NCI-H1694 (cell line): ENCODE measurements at places on chromosomes 1 and 21.

DNA sequence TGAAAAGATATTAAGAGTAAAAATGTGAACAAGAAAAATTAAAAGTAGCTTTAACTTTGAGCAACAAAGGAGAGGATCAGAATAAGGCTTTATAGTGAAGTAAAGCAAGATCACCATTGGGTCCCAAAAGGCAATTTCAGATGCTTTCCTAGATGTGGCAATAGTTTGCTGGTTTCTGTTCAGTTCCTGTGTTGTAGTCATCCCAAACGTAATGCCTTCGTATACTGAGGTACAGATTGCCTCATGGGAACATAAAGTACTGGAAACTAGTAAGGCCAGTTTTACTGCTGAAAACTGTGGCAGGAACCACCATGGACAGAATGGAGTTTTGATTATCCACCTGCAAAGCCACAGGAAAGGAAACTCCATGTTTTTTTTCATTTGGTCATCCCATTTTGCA is 283.5 kb upstream of the SGIP1 start:
- no peak for DNase-seq

- DNase-seq: no peak
Measured at GRCh38 chr1:180950321-180950720, 37.6 kb downstream of the KIAA1614 start.

DNA sequence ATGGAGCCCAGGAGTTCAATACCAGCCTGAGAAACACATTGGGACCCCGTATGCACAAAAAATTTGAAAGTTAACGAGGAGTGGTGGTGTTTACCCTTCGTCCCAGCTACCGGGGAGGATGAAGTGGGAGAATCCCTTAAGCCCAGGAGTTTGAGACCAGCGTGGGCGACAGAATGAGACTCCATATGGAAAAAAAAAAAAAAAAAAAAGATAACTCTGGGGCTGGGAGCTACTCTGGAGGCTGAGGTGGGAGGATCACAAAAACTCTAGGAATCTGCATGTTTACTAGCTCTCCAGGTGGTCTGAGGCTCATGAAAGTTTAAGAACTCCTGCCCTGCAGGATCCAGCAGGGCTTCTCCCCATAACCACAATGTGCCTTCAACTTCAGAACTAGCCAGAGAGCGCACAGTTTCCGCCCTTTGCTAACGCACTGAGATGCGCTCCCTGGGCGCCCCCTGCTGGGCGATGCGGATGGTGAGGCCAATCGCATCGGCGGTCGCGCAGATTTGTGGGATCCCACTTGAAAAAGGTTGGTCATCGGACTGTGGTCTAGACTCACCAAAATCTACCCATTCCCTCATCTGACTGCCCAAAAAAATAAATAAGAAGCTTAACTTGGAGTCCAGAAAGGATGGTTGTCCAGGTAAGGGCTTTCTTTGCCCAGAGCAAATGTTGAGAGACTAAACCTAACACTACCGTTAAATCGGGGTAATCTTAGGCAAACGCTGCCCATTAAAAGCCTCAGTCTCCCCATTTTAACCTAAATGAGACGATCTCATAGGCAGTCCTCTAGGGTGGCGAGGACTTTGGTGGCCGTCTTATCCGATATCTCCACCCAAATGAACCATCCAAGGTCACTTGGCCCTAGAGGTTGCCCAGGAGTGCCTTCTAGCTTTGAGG is 8.8 kb downstream of the ZNF683 start:
- DNase-seq: peak; percentile 41

- DNase-seq: no peak
Measured at GRCh38 chr1:218666263-218666662, 321.1 kb downstream of the TGFB2 start.

GRCh38 chr1:111370871-111371270 is 56.7 kb downstream of the OVGP1 start:
- no peak for DNase-seq

GRCh38 chr1:110017792-110018191 is 16.6 kb upstream of the STRIP1 start:
- no peak for DNase-seq

DNA sequence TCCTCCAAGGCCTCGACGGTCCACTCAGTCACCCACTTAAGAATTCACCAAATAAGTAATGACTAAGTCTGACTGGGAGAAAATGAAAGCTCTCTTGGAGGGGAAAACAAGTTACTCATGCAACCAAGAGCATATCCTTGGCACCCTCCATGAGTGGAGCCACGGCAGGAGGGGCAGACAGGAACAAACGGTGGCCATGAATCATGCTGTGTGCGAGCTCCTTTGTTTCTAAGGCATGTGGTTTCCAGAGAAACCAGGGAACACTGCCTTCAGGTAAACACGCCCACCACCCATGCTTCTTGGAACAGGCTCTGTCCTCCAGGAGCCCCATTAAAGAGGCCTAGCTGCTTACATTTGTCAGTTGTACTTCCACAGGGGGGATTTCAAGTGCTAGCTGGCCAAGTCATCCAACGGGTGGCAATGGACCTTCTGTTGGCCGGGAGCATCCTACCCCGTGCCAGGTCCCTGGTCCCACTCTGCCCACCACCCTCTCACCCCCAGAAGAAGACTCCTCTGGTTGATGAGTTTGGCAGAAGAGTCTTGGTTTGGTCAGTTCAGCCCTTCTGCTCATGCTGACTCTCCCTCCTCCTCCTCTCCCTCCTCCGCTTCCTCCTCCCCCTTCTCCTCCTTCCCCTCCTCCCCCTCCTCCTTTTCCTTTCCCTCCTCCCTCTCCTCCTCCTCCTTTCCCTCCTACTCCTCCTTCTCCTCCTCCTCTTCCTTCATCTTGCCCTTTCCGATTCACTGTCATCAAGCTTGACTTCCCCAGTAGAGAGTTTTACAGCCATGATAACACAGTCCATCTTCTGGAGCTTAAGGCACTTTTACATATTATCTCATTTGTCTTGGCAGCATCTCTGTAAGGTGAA is 107.6 kb downstream of the CCDC185 start:
- DNase-seq: no peak

DNA sequence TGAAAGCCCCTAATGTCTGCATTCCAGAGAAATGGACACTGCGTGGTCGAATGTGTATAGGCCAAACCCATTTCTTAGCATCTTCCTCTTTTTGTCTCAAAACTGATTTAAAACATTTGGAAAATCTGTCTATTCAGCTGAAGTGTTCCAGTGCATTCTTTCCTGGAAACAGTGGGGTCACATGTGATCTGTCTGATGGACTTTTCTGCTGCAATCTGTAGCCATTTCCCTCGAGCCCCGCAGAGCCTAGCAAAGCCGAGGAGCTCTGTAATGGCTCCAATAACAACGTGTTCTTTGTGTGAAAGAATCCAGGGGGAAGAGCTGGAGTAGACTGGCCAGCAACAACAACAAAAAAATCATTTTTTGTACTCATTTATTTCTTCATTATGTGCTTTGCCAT is 329.3 kb downstream of the BARHL2 start:
- DNase-seq: no peak

DNA sequence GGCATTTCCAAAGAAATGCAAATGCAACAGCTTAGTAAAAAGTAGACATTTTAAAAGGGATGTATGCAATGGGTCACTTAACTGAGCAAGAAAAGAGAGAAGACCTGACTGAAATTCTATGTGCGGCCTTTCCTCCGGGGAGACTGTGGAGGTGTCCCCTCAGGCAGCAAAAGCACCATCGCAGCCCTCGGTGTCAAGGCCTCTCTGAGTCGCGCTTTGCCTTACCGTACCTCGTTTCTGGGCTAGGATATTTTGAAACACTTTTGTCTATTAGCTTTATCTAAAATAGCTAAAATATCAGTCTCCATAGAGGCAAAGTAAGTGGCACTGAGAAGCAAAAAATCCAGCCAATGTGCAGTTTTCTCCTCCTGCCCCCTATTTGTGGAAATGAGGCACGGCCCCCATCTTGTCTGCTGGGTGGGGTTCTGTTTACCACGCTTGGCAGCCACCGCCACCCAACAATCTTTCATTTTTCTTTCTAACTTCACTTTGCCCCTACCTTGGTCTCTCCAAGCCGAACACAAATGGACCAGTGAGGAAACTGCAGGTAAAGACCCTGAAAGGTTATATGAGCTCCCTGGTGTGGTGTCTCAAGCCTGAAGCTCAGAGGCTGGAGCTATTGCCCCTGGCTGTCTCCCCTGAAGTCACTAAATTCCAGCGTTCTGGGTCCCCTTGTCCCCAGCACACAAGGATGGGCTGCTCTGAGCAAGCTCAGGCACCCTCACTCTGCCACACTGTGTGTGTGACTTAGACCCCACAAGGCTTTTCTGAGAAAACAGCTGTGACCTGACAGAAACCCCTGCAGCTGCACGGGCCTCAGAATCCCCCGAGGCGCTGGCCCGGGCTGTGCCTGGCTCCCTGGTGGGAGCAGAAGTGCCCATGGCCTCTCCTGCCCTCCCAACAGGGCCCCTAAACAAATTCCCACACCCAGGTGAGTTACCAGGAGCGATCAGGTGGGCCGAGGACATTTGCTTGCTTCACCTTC is 1.6 kb downstream of the CD247 start:
- DNase-seq: no peak

DNA sequence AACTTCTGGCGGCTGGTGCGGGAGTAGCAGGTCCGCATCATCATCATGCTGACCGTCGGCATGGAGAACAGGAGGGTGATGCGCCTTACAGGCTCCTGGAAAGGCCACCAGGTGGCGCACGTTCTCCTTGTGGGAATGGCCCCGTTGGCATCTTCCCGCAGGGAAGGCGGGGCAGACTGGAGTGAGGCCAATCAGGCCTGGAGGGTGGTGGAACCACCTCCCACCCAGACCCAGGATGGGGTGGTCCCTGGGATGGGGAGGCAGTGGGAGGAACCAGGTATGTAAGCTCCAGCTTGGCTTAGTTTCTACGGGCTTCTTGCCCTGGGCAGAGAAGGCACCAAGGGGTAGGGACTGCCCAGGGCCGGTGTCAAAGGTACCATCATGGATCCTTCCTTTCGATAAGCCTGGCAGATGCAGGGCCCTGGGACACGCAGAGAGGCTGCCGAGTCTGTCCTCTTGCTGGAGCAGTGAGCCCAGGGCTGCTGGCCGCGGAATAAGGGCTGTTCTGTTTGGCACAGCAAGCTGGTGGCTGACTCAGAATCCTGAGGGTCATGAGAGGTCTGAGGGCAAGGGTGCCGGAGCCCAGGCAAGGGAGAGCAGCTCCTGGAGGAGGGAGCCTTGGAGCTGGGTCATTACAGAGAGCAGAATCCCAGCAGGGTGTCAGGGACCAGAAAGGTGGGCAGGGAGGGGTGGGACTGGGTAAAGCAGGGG is 8.7 kb upstream of the LGR6 start:
- DNase-seq: peak; percentile 91

DNA sequence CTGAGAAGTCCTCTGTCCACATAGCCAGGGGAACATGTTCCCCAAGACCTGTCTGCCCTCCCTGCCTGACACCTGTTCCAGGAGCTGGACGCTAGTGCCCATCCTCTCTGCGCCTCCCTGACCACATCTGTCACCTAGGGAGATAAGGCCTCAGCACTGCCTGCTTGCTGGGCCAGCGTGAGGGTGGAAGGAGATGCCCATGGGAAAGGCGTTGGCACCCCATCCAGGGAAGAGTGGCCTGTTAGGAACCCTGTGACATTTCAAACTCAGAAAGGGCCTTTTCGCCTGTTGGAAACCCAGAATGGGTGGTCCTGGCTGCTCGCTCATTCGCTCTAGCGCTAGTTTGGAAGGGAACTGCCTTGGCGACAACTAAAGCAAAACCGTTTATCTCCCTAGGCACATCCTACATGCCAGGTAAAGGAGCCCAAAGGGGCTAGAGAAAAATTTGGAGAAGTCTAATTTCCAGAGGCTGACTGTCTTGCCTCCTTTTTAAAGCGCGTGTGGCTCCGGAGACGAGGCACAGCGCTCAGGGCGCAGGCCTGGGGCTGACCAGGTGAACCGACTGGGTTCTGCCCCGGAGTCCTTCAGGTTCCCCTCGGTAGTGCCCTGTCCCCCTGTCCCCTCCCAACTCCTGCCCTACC is 410 bp downstream of the ACTA1 start:
- DNase-seq: no peak

- peak; percentile 100 for DNase-seq
Measured at GRCh38 chr1:39925721-39926342, 24.1 kb upstream of the MYCL start.

- DNase-seq: no peak
Measured at GRCh38 chr1:64882574-64883255, 83.6 kb downstream of the JAK1 start.

GRCh38 chr1:41673378-41673777 is 188.9 kb upstream of the EDN2 start:
- DNase-seq: no peak

GRCh38 chr1:208177656-208178055 is 66.5 kb downstream of the PLXNA2 start:
- no peak for DNase-seq

DNA sequence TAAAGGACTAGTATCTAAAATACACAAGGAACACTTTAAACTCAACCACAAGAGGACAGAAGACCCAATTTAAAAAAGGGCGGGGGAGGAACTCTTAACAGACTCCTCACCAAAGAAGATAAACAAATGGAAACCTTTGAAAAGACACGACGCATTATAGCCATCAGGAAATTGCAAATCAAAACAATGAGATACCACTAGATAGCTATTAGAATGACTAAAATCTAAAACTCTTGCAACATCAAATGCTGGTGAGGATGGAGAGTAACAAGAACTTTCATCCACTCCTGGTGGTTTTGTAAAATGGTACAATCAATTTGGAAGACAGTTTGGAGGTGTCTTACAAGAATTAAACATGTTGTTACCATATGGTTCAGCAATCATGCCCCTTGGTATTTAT is 708.2 kb downstream of the BRINP3 start:
- DNase-seq: no peak

GRCh38 chr1:110291241-110292030 is 47.7 kb upstream of the RBM15 start:
- DNase-seq: peak; percentile 12

DNA sequence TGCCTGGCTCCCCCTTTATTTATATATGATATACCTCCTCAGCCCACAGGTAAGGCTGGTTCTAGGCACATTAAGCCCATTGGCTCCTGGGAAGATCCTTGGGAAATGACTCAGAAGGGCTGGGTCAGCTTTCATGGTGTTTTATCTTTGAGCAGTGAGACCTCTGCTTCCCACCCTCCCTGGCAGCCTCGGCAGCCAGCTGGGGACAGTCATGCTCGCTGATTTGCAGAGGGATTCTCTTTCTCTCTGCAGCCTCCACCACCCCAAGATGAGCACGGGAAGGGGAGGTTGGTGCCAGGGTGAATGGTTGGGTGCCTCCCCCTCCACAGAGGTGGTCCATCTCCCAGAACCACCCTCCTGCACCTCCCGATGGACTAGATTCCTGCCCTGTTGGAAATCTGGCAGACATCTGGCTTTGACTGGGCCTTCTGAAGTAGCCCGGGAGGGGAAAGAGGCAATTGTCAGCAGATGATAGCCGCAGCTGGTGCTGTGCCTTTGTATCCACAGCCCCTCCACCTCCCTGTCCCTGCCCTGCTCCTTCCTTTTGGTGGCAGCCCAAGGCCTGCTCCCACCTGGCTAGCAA is 24.6 kb downstream of the IER5 start:
- peak; percentile 23 for DNase-seq

GRCh38 chr1:204085876-204086275 is 13.0 kb downstream of the SOX13 start:
- no peak for DNase-seq

- DNase-seq: no peak
Measured at GRCh38 chr1:218692808-218693207, 347.7 kb downstream of the TGFB2 start.
